ENCODE measurements at places on chromosomes 12 and 14.

DNA sequence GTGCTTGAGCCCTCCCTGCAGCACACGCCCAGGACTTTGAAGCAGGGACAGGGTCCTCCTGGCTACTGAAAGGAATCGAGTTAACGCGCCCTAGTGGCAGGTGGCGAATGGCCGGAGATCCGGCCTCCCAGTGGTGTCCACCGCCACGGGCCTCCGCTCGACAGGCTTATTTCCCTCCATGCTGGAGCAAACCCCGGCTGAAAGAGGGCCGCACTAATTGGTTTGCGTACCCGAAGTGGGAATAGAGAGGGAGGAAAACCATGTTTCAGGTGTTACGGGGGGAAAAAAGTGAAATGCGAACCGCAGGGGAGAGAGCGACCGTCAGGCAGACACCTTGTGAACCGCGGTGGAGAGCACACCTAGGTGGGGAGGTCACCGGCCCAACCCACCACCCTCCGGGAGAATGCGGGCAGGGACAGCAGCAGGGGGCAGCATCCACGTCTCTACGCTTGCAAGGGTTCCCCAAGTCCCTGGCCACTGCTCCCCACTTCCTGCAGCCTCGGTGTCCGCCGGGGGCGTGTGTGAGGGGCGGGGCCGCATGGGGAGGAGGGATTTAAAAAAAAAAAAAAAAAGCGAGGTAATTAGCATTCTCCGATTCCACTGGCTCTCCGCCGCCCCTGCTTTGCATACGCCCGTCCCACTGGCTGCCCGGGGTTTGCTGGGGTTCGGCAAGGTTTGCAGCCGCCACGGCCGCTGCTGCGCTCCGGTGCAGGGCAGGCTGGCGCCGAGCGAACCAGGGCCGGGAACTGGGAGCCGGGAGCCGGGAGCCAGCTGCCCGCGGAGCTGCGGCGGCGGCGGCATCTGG lies 224.6 kb upstream of the CRY1 start:
- peak; percentile 83 for DNase-seq

DNA sequence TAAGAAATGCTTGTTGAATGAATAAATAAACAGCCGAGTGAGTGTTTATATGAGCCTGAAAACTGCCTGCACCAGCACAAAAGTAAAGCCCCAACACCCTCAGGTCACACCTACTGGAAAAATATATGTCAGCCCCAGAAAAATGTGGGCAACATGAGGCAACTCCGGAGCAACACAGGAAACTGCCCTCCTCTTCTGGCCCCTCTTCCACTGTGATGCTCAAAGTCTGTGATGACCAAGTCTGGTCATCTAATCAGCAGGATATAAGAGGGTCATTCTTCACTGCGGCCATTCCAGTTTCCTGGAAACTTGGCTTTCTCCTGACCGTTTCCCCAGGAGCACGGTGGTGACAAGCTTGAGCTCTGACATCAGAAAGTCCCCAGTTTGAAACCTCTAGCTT lies 159.6 kb upstream of the PZP start:
- DNase-seq, result no peak

- no peak for DNase-seq
Observed at GRCh38 chr12:24398605-24399004, 449.1 kb upstream of the SOX5 start.

- no peak for DNase-seq
Observed at GRCh38 chr14:100222224-100223093, 16.5 kb upstream of the YY1 start.

GRCh38 chr14:100644784-100645183 lies 57.6 kb upstream of the BEGAIN start:
- DNase-seq, result no peak

DNA sequence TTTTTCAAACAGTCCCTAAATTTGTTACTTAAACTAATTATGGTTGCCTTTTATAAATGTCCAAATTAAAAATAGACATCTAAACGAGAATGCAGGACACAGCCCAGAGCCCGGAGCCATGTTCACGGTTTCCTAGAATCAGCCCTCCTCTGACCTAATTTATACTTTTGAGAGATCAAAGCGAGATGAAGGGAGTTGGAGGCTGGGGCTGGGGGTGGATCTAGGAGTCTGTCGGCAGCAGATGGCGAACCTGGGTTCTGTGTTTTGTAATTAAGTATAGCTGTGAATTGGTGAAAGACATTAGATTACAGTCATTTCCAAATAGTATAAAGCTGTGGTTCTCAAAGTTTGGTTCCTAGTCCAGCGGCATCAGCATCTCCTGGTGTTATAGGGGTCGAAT lies 210.1 kb downstream of the SLC41A2 start:
- no peak for DNase-seq

DNA sequence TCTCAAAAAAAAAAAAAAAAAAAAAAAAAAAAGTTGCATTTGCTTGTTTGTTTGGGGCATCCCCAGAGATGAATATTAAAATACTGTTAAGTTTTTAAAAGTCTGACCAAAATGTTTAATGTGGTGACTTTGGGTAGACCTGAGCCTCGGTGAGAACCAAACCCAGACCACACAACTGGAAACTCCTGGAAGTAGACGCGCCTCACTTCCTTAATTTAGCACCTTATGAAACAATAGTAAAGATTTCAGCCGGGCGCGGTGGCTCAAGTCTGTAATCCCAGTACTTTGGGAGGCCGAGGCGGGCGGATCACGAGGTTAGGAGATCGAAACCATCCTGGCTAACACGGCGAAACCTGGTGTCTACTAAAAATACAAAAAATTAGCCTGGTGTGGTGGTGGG lies 9.3 kb downstream of the NFKBIA start:
- no peak for DNase-seq

DNA sequence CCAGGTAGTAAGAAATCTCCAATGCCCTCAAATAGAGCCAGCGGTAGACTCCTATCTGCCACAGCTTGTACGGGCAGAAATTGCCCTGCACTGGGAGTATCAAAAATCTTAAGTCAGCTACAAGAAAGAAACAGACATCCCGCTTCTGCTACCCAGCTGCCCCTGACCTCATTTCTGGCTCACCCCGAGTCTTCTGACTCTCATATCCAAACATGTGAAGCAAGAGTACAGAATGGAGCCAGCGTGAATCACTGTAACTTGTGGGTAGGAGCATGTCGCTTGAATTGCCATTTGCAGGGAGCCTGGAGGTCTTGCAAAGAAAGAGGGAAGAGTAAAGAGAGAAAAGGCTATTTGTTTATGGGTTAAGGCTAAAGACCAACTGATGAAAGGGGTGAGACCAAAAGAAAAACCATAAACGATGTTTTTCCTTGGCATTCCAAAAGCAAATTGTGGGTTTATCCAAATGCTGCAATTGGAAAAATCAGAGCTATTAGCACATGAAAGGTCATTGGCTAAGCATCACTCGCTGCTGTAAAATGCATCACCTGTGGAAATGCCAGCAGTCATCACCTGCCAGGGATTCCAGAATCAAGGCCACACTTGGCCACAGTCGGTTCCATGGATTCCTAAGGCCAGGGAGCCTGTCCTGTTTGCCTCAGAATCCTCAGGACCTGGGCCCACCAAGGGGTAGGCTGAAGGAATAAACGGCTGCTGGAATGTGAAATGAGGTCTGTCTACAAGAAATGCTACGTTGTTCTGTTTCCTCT lies 86.6 kb downstream of the FOXN3 start:
- no peak for DNase-seq

Measured in stimulated activated CD8-positive, alpha-beta memory T cell treated with anti-CD3 and anti-CD28 coated beads, Interleukin-7, amount 100 ng/mL, for 48 hours (primary cell).